Keratinocyte (primary cell): ENCODE measurements at places on chromosomes 6 and 20.

GRCh38 chr20:6099819-6100218, 23.0 kb downstream of the FERMT1 start:
- DNase-seq, result no peak

DNA sequence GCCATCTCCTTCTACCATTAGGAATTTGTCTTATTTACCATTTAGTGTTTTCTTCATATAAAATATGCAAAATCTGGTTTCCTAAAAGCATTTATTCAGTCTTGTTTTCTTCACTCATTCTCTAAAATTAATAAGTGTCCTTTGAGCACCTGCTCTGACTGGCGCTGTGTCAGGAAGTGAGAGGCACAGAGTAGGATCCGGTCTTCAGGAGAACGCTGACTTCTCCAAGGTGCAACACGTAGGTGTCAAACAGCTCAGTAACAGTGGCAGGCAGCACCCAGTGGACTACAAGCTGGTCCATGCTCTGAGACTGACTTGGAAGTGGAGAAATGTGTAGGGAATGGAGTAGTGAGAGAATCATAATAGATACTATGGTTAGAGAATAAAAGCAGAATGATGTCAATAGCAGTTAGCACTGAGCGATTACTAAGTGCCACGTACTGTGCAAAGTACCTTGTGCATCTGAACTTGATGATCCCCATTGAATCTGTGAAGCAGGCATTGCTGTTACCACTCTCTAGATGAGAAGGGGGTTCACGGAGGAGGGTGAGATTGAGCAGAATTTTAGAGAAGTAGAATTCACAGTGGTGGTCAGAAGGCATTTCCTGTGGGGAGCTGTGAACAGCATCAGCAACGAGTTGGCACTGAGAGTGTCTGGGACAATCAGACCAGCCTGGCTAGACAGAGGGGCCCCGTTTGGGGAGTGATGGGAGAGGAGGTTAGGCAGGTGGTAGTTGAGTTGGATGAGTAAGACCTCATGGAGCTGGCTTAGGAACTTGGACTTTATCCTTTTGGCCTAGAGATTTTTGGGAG, 569.8 kb downstream of the QKI start:
- DNase-seq, result no peak

DNA sequence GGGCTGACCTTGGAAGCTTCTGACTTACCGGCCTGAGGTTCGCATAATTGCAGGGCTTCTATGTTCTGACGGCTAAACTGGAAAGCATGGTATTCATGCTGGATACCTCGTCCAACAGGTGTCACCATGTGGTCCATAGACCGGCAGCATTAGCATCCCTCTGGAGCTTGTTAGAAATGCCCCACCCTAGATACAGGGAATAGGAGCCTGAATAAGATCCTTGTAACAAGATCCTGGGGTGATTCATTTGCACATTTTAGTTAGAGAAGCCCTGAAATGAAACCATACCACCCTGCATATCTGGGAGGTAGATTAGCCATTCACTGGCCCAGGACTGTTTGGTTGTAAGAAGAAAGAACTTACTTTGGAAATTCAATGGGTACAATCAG, 77.7 kb downstream of the TMEM170B start:
- no peak for DNase-seq

GRCh38 chr6:131226459-131227157, 91.3 kb downstream of the AKAP7 start:
- no peak for DNase-seq

GRCh38 chr6:158233214-158233795, 65.2 kb downstream of the GTF2H5 start:
- DNase-seq, result no peak

DNA sequence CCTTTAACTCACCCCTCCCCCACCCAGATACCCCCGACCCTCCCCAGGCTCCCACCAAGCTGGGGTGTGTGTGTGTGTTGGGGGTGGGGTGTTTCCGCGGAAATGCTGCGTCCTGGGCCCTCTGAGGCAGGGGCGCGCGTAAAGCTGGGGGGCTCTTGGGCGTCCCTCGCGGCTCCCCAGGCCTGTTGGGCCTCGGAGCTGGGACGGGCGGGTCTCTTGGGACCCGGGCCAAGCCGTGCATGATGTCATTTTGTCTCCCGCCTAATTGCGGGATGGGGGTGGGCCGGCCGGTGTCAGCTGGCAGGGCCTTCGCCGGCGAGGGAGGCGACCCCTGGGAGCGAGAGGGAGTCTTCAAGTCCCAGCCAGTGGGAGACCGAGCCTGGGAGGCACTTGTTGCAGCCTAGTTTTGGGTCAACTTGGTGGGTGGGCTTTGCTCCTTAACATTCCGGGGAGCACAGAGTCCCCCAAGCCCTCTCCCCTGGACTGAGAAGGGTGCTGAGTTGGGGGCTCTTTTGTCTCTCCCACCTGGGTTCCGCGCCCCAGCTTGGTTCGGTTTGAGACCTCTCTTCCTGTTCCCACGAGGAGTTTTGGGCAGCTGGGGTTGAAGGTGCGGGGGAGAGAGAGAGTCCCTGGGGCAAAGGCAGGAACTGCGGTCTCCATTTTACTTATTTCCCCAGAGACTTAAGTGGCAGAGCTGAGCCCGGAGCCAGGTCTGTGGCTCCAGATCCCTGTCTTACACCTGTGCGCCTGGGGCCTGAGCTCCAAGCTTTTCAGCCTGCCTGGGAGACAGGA, 623 bp downstream of the MYBL2 start:
- no peak for DNase-seq
